Brain (organoid and tissue), 16 donors: ENCODE measurements at places on chromosomes 2 and 18.

GRCh38 chr18:67574749-67575148, 58.2 kb upstream of the DSEL start:
- no peak for DNase-seq

- DNase-seq, result no peak
Observed at GRCh38 chr2:196431076-196431475, 208.4 kb upstream of the CCDC150 start.

GRCh38 chr2:10340593-10340975, 37.9 kb downstream of the HPCAL1 start:
- no peak for DNase-seq

GRCh38 chr2:233430081-233430480, 75.8 kb downstream of the DGKD start:
- no peak for DNase-seq

GRCh38 chr18:59657012-59657411, 40.2 kb downstream of the CCBE1 start:
- DNase-seq, result no peak

DNA sequence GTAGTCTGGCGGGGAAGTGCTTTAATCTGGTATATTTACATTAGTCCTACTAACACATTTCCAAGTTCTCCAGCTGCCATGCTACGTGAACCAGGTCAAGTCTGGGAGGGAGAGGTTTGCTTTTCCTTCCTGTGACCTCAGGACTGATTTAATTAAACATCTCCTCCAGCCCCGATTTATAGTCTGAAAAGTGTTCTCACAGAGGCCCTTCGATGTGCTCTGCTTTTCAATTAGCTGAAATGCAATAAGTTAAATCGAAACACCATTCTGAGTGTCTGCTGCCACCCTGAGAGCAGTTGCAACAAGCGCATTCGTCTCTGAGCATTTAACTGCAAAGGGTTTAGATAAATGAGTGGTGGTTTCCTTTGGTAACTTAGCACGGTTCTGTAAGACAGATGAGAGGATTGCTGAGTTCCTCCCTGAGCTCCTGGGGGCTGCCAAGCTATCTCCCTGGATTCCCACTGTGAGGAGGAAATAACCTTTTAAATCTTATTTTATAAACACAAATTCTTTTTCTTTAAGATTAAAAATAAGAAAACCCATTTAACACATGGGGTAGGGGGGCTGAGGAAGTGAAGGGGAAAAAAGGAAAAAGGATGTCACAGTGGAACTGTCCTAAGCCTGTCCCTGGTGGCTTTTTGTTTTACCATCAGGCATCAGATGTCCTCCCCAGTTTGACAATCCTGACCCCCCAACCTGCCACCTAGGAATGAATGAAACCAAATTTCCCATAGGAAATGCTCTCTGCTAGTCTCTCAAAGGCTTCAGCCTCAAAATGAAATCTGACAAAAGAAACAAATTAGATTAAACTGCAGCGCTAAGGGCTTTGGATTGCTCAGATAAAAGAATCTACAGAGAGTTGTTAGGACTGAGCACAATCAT, 56.5 kb upstream of the CREB1 start:
- peak; percentile 96 for DNase-seq

DNA sequence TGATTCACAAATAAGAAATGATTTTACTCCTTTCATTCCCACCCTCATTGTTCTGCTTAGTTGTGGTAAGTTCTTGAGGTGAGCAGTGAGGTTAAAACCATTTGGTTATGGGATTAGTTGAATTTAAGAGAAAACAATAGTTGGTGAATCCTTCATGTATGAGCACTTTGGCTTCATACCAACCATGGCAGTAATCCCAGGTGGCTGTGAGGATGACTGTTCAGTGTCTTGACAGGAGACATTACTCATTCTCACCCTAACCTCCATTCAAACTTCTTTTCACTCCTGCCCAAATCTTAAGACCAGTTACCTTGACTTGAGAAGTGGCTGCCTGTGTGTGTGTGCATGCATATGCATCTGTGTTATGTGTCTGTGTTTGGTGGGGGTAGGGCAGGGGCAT, 143.1 kb downstream of the SETBP1 start:
- DNase-seq, result no peak

DNA sequence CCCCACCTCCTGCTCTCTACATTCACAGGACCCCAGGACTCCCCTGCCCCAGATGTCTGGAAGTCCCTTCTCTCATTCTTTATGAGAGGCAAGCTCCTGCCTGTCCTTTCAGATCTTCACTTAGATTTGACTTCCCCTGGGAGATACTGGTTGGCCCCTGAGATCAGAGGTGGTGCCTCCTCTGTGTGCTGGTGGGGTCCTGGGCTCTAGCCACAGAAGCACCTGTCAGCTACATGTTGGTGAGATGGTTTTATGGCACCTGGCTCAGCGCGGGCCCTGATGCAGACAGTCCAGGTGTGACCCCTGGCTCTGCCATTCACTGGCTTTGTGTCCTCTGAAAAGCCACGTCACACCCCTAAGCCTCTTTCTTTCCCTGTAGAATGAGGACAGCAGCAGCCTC, 369.6 kb upstream of the ID2 start:
- DNase-seq, result no peak

DNA sequence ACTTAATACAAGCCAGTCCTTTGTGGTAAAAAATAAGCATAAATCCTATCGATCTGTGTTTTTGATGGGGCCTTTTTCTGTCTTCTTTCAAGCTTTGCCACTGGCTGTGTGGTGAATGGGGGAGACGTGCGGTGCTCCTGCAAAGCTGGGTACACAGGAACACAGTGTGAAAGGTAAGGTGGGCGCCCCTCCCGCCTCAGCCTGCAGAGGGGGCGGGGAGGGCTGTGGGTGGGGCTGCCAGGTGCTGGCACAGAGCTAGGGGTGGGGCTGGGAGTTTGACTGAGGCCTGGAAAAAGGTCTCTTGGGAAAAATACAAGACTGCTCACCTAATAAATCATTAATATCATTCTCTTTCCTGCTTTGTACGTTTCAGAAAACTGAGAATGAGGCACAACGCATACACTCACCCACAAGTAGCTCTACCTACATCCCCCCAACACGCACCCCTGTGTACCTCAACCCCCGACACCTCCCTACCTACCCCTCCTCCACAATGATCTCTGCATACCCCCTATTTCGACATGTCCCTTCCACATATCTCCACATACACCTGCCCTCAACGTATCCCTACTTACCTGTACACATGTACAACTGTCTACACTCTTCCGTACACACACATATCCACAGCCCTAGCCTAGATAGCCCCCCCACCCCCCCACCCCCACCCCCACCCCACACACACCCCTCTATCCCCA, 129.7 kb upstream of the TTC39C start:
- no peak for DNase-seq

DNA sequence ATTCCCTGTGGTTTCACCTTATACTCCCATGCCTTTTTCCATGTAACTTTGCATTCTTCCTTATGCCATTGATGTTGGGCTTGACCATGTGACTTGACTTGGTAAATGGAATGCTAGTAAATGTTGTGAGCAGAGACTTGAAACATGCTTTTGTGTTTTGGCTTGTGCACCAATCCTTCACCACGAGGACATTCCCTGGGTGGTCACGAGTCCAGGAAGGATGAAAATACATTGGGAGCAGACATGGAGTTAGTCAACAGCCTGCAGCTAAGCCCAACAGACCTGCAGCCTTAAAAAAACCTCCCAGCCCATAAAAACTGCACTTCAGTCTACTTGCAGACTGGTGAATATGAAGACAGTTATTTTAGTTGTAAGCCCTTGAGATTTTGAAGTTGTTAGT, 116.5 kb upstream of the SPATS2L start:
- no peak for DNase-seq
